ENCODE measurements at places on chromosomes 1 and 21.

- no peak for DNase-seq
These were observed 49.9 kb upstream of the BCL10 start for GRCh38 chr1:85326336-85326735.

DNA sequence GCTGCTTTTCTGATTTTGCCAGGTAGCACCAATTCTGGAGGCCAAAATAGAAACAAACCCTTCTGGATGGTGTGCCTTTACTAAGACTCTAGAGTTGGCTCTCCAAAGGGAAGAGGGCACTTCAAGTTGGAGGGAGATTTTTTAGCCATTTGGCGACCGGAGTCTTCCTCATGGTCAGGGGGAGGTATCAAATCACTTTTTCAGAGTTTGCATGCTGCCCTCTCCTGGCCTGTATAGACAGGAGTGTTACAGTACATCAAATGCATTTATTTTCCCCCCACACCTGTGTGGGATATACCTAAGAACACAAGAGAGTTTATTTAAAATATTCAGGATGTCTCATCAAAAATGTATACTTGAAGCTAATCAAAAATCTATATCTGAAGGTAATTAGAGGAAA lies 3.2 kb downstream of the GREM2 start:
- DNase-seq: no peak

DNA sequence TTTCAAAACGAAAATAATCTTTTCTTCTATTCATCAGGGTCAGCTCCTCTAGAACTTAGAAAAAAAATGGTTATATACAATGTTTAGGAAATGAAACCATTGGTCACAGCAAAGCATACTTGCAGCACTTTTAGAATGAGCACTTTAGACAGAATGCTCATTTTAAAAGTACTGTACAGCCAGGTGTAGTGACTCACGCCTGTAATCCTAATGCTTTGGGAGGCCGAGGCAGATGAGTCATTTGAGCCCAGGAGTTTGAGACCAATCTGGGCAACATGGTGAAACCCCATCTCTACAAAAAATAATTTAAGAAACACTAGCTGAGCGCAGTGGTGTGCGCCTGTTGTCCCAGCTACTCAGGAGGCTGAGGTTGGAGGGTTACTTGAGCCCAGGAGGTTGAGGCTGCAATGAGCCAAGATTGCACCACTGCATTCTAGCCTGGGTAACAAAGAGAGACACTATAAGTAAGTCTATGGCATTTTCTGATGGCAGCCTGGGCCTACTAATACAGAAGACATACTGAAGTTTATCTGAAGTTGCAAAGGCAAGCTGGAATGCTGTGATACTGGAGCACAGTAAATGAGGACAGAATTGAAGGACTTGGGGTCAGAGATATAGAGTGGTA lies 48.9 kb upstream of the ZNF326 start:
- DNase-seq: no peak

DNA sequence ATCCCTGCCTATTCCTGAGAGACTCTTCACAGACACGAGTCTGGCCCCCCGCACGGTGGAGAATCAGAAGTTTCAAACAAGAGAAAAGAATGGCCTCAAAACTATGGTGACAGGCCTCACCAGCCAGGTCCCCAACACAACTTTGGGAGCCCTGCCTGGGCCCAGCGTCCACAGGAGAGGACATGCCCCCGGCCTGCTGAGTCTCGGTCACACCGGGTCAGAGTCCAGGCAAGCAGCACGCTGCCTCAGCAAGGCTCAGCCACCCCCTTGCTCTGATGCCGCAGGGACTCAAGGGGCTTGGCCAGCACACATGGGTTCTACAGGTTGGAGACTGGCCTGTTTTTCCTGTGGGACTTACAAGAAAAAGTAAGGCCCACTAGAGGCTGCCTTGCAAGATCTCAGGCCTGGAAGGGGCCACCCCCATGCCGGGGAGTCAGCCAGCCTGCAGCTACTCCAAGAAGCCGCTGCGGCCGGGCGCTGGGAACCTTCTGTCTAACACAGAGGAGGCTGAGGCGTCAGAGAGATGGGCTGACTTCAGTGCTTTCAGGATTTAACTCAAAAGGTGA lies 116.8 kb downstream of the NPHP4 start:
- no peak for DNase-seq

DNA sequence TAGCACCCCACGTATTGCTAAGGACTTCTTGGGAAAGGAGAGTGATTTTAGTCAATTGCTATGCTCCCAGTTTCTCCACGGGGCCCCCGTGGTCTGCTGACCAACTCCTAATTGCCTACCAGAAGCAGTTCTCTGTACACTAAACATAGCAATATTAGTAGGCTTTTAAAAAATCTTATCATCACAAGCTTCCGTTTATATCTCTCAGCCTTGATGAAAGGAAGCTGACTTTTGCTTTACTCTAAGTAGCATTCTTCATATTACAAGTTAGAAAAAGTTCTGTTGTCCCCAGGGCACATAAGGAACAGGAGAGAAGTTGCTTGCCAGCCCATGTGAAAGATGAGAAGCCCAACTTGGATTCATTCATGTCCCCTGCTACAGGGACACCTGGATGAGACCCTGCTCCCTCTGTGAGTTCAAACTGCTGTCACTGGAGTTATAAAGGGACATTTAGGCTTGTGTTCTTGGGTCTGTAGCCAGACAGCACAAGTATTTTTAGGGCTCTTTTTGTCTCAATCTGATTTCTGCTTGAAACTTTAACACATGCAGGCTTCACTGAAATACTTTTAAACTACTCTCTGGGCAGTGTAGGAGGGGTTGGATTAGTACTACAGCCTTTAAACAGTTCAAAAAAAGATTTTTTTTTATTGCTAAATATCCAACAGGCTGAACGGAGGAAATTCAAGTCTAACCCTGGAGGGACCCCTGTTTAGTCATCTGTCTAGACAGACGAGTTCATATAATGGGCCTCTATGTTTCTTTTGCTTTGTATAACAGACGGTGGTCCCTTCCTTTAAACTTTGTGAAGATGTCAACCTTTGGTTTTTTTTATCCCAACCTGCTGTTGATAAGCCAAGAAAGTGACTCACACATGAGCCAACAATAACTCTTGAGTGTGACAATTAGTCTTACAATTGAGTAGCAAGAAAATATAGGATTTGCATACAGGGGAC lies 29.5 kb downstream of the TGFB2 start:
- no peak for DNase-seq

DNA sequence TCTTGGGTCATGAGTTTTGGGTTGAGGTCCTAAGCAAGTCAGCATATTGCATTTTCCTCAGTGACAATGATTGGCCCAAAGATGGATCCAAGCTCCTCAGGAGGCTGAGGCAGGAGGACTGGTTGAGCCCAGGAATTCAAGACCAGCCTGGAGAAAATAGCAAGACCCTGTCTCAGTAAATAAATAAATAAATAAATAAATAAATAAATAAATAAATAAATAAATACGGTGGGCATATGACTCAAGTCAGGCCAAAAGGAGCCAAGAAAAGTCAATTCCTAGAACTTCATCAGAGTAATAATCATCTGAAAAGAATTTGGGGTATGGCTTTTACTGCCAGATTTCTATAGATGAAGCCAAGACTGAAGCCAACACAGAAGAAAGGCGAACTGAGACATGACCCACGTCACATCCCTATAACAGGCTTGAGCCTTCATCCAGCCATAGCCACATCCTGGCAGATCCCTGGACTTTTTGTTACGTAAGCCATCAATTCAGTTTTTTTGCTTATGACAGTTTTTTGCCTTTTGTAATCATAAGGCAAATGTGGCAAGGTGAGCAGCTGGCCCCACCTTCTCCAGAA lies 88.5 kb upstream of the NFASC start:
- DNase-seq: no peak

GRCh38 chr1:25873120-25873519 lies 2.4 kb downstream of the PAQR7 start:
- no peak for DNase-seq

GRCh38 chr1:145871994-145872924 lies 13.4 kb upstream of the PIAS3 start:
- DNase-seq: no peak

GRCh38 chr1:113874012-113874879 lies 2.7 kb upstream of the PTPN22 start:
- DNase-seq: no peak

DNA sequence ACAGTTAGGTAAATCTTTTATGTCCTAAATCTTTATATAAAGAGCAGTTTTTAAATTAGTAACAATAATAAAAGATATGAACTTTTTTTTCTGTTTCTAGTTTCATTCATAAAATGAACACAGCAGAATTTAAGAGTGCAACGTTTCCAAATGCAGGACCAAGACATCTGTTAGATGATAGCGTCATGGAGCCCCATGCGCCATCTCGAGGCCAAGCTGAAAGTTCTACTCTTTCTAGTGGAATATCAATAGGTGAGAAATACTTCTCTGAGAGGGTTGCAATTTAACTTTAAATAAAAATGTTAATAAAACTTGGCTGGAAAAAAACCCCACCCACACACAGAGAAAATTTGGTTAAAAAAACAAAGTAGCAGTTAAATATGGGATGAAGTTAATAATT lies 15.0 kb upstream of the ANGPTL1 start:
- DNase-seq: no peak

DNA sequence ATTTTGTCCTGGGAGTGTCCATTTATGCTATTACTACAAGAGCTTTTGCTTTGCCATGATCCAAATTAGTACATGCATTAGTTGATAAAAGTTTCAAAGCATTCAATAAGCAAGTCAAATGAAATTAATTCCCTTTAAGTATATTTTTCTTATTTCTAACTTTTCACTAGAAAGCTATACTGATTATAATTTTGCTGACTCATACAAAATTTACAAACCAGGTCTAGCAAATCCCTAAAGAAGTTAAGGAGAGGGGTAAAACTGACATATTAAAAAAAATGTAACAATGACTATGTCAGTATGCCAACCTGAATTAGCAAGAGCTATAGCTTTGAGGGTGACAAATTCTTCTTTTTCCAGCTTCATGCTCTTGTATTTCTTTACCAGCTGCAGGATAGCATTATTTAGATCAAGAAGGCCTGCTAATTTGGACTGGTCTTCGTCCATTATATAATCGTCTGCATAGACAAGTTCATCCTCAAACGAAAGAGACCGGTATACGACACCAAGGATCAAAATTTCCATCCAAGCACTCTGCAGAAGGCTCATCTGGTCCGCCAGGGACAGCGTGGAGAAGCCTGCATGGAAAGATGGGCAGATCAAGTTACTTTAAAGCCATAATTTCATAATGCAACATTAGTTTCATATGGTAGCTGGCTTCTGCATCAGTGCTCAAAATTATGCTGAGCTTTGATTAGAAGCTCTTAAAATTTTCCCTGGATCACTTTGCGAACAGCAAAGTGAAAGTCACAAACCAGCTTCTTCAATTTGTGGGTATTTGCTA lies 95.8 kb upstream of the USH2A start:
- DNase-seq: no peak

DNA sequence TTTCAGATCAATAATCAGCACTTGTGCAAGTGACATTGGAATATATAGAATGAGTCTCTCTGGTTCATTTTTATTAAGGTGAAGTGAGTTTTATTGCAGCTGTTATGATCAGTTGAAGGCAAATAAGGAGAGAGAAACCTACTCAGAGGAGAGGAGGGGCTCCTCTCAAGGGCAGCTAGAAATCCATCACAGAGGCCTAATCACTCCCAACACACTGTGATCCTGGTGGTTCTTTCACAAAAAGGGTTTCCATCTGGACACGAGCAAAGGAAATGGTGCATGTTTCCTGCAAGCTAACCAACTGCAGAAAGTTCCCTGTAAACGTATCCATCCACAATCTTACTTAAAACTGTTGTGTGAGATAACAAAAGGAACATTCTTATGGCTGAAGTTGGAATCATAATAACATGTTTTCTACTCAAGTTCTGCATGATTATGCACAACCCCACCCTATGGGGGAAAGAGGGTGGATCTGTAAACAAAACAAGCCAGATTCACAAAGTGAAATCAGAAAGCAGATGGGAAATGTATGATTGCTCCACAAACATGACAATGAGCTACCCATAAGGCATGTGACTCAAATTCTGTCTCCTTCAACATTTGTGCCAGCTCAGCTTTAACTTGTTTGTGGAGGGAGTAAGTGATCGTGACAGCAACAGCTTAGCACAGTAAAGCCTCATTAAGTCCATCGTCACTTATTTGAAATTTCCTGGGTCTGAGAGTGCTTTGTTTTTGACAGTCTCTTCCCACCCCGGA lies 141.2 kb upstream of the ST6GALNAC5 start:
- DNase-seq: no peak

DNA sequence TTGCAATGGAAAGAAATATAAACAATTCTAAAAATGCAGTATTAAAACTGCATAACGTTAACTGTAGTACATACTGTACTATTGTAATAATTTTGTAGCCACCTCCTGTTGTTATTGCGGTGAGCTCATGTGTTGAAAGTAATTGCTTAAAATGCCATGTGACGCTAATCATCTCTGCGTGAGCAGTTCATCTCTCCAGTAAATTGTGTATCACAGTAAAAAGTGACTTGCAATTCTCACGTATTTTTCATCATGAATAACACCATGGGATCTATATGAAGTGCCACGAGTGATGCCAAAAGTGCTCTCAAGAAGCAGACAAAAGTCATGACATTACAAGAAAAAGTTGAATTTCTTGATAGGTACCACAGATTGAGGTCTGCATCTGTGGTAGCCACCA lies 82.4 kb upstream of the CYYR1 start:
- DNase-seq: no peak

DNA sequence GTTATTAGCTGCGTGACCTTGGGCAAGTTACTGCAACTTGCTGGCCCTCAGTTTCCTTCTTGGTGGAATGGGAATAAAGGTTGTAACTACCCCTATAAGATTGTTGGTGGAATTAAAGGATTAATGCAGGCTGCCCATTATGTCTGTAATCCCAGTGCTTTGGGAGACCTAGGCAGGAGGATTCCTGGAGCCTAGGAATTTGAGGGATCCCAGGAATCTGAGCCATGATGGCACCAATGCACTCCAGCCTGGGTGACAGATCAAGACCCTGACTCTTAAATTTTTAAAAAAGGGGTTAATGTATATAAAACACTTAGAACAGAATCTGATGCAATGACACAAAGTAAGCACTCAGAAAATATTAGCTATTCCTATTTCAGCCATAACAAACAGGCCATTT lies 67.3 kb downstream of the PTGER3 start:
- DNase-seq: no peak

GRCh38 chr1:228527596-228527995 lies 40.4 kb downstream of the RNF187 start:
- no peak for DNase-seq

DNA sequence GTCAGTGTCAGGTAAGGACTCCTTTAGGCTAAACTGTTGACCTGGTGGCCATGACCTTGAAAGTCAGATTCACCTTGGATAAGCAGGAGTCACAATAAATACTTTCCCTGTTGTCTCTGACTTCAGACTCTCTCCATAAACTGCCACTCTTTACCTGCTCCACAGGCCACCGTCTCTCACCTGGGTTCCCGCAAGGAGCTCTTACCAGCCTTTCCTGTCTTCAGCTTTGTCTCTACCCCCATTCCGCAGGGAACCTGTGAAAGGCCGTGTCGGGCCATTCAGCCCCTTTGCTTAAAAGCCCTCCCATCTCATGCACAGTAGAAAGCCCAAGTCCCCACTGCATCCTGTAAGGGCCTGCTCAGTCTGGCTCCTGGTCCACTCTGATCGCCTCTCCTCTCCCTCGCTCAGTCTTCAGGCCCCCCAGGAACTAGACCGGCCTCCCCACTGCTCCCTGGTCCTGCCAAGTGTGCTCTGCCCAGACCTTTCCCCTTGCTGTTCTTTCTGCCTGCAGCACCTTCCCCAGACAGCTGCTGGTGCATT lies 79.5 kb downstream of the ACTL8 start:
- DNase-seq: no peak
